ENCODE measurements at places on chromosomes 6 and 20. TPM values are rescaled to one million over a fixed set of nuclear protein-coding genes. Genes with fewer than 3 reads are reported as not detected.

DNA sequence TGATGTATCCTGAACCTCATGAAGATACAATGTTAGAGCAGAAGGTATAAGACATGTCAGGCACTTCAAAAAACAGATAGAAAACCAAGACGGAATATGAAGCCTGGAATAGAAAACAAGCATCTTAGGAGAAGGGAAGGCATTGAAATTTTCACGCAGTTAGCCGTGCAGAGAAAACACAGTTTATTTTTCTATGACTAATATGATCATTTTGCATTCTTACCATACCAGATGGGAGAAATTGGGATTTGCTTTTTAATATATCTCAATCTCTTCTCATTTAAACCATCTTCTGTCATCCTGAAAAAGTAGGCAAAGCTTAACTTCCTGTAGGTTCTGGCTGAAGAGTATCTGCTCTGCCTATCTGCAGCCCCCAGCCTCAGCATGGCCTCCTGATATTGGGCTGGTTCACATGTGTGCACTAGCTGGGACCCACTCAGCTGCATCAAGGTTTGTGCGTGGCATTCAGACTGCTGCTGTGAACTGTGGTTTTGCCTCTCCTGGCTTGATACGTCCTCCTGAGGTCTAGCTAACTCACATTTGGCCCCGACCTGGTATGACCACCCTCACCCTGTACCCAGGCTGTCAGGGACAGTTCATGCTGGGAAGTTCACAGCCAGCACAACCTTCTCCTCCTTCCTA, 392.5 kb upstream of the SASH1 start:
- peak; percentile 56 for DNase-seq

DNA sequence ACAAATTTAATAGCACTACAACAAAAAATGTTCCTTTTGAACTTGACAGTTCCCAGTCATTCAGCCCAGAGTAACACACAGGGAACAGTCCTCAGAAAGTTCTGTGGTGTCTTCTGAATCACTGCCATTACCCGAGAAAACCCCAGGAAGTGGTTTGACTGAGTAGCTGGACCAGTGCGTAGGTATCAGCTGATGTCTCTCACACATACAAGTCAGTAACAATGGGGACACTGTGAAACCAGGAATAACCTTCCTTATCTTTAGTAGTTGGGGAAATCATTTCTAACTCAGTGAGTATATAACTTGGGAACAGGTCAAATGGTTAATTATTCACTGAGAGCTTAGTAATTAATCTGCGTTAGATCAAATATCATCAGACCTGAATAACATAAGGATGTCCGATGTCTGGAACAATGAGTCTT, 73.1 kb downstream of the HIVEP2 start:
- peak; percentile 95 for DNase-seq

- no peak for DNase-seq
These were observed 26.4 kb upstream of the MROH8 start for GRCh38 chr20:37205794-37206193.

GRCh38 chr6:14326774-14327173, 209.2 kb downstream of the CD83 start:
- DNase-seq, result no peak

GRCh38 chr20:62410746-62411478, 3.8 kb upstream of the CABLES2 start:
- no peak for DNase-seq

DNA sequence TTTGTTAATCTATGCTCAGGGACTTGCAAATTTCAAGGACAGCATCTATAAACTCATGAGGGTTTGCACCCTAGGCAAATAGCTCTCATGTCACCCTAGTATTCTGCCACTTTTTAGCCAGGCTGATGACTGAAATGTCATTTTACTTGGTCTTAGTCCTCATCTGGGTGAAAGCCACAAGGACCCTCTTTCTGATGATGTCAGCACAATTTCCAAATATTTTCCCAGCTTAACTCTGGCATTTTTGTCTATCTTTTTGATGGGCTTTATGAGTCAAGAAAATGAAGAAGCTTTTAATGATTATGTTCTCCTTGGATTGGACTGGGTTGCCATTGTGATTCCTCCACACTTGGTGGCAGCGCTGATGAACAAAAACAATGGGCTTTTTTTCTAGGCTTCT, 420.1 kb upstream of the BTBD3 start:
- no peak for DNase-seq

- no peak for DNase-seq
These were observed 197.1 kb upstream of the PLN start for GRCh38 chr6:118350881-118351430.

GRCh38 chr6:170439366-170440361, 113.4 kb downstream of the PSMB1 start:
- peak; percentile 13 for DNase-seq

- no peak for DNase-seq
These were observed 295.1 kb upstream of the CDYL start for GRCh38 chr6:4480788-4481735.

- no peak for DNase-seq
These were observed 83.3 kb downstream of the PLCB1 start for GRCh38 chr20:8215361-8215781.

DNA sequence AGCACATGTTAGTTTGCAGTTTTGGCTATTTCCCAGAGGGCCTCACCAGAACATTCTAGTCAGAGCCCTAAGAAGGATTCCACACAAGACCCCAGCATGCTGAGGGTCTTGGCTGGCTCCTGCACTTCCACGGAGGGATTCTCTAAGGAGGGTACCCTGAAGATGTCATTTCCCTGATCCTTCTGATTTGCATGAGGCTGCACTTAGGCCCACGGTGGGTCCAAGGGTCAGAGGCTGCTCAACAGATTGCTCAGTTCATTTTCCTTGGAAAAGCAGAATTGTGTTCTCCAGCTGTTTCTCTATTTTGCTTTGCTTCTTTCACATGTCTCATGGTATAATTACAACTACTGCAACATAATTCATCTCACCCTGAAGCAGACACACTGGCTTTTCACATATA, 22.2 kb downstream of the PREP start:
- no peak for DNase-seq

DNA sequence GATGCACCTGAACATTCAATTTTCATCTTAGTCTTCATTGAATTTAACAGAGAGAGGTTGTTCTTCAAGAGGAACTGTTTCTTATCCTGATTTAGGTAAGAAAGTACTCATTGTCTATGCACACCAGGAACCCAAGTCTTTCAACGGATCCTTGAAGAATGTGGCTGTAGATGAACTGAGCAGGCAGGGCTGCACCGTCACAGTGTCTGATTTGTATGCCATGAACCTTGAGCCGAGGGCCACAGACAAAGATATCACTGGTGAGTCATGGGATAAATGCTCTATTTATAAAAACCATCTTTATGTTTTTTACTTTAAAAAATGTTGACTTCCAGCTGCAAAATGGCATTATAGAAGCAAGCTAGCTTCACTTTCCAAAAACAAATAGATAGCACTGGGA, 10.2 kb downstream of the NQO2 start:
- DNase-seq, result no peak

DNA sequence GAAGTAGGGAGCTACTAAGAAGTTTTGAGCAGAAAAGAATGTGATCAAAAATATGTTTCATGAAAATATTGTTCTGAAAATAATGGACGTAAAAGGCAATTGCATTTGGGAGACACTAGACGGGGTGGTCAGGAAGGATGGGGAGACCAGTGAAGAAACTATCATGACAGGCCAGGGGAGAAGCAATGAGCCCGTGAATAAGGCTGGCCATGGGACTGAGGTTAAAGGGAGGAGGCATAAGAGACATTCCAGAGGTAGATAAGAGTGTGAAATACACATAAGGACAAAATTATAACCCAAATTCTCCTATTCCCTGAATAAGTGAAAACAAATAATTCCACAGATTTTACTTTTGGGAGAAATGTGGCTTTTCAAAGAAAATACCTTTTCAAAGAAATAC, 51.7 kb downstream of the MARCKS start:
- DNase-seq, result no peak

DNA sequence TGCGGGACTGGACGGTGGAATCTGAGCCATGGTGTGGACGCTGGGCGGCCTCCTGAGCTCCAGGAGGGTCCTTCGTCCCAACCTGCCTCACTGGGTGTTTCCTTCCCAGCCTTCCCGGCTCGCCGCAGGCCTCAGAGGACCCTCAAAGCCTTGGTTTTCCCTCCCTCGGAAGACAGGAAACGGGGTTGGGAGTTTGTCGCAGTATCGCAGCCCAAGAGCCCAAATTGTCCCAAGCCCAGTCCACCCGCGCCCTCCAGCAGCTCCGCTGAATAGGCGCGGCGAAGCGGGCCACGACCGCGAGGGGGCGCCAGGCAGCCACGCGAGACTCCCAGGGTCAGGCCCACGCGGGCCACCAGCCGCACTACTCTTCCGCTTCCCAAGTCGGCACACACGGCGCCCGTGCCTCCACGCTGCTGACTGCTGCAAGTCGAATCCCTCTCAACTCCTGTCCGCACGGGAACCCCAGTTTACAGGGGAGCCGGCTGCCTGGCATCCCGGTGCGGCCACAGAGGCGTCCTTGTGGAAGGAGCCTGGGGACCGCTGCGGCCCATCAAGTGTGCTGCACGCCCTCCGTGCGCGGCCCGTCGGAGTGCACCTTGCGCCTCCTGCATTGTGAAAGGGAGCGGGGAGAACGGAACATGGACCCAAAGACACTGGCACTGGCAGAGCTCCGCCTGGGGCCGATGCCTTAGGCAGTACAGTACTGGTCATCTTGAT, 40.4 kb upstream of the HMGA1 start:
- peak; percentile 68 for DNase-seq

GRCh38 chr6:109662192-109662591, 28.8 kb downstream of the AK9 start:
- no peak for DNase-seq

DNA sequence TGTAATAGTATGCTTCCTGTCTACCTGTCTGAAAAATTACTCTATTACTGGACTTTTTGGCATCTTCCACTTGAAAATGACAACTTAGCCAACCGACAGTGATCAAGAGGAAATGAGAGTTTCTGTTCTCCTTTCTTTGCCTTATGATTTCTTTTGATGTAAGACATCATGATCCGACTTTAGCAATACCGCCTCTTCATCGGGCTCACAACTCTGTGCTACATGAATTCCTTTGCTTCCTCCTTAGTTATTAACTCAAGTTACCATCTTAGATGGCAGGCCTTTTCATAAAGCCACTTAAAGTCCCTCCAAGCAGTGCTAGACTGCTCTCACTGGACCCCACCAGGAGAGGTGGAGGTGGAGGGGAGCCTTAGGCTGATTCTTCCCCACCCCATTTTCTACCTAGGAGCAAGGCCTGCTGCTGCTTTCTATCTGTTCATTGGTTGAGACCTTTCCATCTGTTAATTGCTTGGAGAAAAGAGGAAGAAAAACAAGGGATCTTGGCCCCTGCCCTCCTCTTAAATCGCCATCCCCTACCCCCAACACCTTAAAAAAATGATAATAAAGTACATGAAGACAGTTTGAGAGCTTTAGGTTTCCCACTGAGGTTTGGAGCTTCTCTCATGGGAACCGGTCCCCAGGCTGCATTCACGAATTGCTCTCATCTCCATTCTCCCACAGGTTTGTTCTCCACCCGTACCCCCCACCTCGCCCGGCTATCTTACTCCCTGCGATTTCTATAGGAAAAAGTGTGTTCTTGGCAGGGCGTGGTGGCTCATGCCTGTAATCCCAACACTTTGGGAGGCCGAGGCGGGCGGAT, 21.6 kb upstream of the MCM3 start:
- no peak for DNase-seq

- no peak for DNase-seq
These were observed 78.3 kb downstream of the BTBD3 start for GRCh38 chr20:11995805-11996567.

- DNase-seq, result peak; percentile 42
These were observed 27.9 kb upstream of the TBC1D7 start for GRCh38 chr6:13355999-13356785.

GRCh38 chr6:4948781-4949450, 54.9 kb downstream of the RPP40 start:
- DNase-seq, result no peak

- DNase-seq, result no peak
These were observed 11.0 kb downstream of the FAM135A start for GRCh38 chr6:70424291-70424690.

- peak; percentile 65 for DNase-seq
These were observed 70.6 kb downstream of the UBE3D start for GRCh38 chr6:82995066-82995465.

GRCh38 chr20:57747861-57748481, 38.2 kb upstream of the PMEPA1 start:
- DNase-seq, result no peak

GRCh38 chr20:48730977-48731376, 96.8 kb downstream of the PREX1 start:
- DNase-seq, result no peak

GRCh38 chr6:119683031-119683430, 333.5 kb upstream of the MAN1A1 start:
- DNase-seq, result no peak

DNA sequence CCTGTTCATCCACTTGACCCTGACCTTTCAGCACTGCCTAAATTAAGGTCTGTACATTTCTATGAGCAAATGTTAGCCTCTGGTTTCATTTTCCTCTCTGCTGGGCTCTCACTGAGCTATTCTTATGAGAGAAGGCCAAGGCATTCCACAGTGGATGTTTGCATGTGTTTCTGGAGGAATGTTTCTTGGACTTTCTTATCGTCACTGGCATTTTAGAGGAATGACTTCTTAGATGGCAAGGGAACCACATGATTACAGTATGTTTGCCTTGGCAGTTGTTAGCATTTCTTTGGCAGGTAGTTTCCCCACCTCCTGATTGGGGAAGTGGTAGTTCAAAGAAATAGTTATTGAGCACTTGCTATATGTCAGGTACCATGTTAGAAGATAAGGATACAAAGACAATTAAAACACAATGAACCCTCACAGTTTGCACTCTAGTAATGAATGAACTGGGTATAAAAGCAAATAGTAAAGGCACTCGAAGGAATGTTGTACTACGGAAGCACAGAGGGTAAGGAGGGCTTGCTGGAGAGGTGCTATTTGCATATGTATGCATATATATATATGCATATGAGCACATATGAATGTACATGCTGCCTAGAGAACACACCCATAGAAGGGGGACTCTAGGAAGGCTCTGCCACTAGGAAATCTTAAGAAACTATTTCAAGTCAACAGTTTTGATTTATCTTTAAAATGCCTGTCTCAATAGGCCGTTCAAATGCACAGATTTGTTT, 307.4 kb downstream of the EYA4 start:
- DNase-seq, result no peak

- peak; percentile 27 for DNase-seq
These were observed 63.2 kb downstream of the NOL4L start for GRCh38 chr20:32521780-32522525.

- no peak for DNase-seq
These were observed 227.0 kb upstream of the MARCKS start for GRCh38 chr6:113629975-113630737.

Gene TMEM170B
- total RNA-seq, result 0.77 TPM

Gene SLC17A2
- not detected for total RNA-seq

Gene RAB44
- total RNA-seq, result not detected

Gene ADAT2
- total RNA-seq, result 7.3 TPM

Gene ENPP3
- not detected for total RNA-seq

Gene GLP1R
- not detected for total RNA-seq

Gene PPP1R14C
- not detected for total RNA-seq

Gene GRM1
- total RNA-seq, result under 0.01 TPM

Gene HSPA12B
- not detected for total RNA-seq

Gene NTSR1
- total RNA-seq, result 0.98 TPM

Gene PHACTR3
- 0.63 TPM for total RNA-seq

Gene OTOR
- not detected for total RNA-seq
